ENCODE measurements at places on chromosomes 3 and 15. TPM values are rescaled to one million over a fixed set of nuclear protein-coding genes. Genes with fewer than 3 reads are reported as not detected.

Gene NEIL1
- total RNA-seq, result 11.8 TPM

Gene TRH
- total RNA-seq, result 7.0 TPM

Gene MYL3
- 5.8 TPM for total RNA-seq

Gene CISH
- total RNA-seq, result 1.1 TPM

Gene NMNAT3
- total RNA-seq, result 8.0 TPM

Gene CHDH
- total RNA-seq, result 4.9 TPM

Gene PRR23C
- total RNA-seq, result not detected

Gene ZIC1
- total RNA-seq, result 87.2 TPM

Gene ABHD17C
- 11.4 TPM for total RNA-seq
